ENCODE measurements at places on chromosomes 1 and 21. TPM values are rescaled to one million over a fixed set of nuclear protein-coding genes. Genes with fewer than 3 reads are reported as not detected.

Gene TRIM67
- total RNA-seq: not detected

Gene KLHDC8A
- total RNA-seq: not detected

DNA sequence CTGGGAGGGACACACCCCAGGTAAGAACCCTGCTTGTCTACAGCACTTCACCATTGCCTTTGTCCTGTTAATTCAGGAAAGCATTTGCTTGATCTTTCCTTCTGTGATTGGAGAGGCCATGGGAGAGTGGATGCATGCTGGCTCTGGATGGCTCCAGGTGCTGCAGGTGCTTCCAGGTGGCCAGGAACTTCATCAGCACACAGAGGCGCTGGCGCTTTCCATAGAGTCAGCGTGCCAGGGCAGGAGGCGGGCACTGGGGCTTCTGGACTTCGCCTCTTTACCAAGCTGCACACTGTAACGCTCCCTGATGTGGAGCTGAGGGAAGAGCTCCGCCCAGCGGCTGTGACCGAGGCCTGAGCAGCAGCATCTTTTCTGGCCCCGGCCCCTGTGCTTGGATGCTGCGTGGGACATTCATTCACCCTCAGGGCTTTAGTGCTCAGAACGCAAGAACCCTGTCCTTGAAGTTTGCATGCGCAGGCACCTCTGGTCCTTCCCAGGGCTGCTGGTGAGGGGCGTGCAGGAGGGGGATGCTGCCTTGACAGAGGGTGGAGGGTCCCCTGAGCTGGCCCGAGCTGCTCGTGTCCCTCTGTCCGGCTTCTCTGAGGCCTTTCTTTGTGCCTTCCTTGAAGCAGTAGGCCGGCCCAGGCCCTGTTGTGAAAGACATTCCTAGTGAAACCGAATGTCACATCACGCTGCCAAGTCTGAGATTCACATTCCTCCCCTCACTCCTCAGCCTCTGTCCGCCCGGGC, 1.6 kb upstream of the MX2 start:
- H3K36me3 ChIP-seq: no peaks in the 10 kb centered on the region
- no peak overlapping the region for H3K4me3 ChIP-seq
- H3K4me1 ChIP-seq: no peaks in the 10 kb centered on the region
- peaks cover 18% of the 10 kb centered on the region for H3K27me3 ChIP-seq
- no peak overlapping the region for H3K27ac ChIP-seq
- no peak for DNase-seq

Gene PGBD5
- total RNA-seq: 0.83 TPM

DNA sequence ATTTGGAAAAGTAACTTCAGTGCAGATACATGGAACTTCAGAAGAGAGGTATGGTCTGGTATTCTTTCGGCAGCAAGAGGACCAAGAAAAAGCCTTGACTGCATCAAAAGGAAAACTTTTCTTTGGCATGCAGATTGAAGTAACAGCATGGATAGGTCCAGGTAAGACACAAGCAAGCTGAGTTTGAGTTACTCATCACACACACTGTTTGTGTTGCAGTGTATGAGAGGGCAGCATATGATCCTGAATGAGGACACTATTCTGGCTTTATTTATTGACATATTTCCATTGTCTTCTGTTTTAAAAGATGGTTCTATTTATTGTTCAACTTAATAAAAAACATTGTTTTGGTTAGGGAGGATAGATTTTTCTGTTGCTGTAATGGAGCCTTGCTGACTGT, 63.6 kb downstream of the SPEN start:
- H3K36me3 ChIP-seq: peaks cover 76% of the 10 kb centered on the region
- H3K27me3 ChIP-seq: no peaks in the 10 kb centered on the region
- no peak for DNase-seq
- peaks cover 2% of the 10 kb centered on the region for H3K4me1 ChIP-seq
- H3K4me3 ChIP-seq: no peak overlapping the region

All from MCF 10A (cell line).